NCI-H2227 treated with DMSO at 0.1 percent for 48 hours (cell line): ENCODE measurements at places on chromosomes 12 and 14.

DNA sequence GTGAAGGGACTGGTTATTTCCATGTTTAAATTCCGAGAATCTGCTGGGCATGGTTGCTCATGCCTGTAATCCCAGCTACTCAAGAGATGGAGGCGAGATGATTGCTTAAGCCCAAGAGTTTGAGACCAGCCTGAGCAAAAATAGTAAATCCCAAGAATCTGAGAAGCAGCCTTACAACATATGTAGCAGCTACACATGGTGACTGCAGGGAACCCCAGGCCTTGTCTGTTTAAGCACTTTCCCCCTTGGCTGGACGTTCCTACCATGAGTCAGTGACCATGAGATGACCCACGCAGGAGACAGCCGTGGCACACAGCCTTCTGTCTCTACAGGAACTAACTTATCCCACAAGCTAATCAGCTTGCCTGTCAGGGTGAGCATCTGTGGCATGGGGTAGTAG lies 5.5 kb upstream of the SLC24A4 start:
- DNase-seq = no peak

- DNase-seq = no peak
Measured at GRCh38 chr14:21072781-21073339, 2.8 kb downstream of the ARHGEF40 start.

DNA sequence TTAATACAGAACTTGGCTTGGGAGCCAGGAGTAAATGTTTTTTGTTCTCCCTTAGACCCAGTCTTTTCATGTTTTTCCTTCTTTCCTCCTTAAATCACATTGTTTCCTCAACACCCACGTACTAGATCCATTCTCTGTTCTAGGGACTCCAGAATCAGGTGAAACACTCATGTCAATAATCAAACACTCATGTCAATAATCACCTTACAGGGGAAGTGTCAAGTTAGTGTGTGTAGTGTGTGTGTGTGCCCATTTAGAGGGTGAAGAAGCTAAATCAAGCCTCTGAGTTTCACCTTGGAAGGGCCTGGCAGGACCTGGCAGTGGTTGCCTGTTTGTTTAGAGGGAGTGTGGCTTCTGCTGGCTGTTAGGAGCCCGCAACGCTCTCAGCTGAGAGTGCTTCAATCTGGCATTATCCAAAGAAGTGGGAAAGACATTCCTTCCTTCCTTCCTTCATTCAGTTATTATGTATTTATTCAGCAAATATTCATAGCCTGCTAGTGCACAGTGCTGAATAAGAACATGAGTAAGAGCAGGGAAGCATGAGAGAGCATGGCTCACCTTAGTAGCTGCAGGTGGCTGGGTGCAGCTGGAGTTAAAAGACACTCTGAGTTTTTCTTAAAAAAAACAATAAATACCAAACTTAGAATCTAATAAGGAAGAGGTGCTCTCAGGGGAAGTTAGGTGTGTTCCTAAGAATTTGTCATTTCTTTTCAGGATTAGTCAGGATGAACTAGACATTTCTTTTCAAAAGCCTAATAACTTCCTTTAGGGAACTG lies 17.6 kb upstream of the EID3 start:
- DNase-seq = peak; percentile 32

- no peak for DNase-seq
Measured at GRCh38 chr12:108888031-108888430, 8.1 kb downstream of the DAO start.
